Activated CD4-positive, CD25-positive, alpha-beta regulatory T cell (primary cell): ENCODE measurements at places on chromosomes 7 and 10.

GRCh38 chr10:32413513-32413912, 32.4 kb upstream of the CCDC7 start:
- no peak for DNase-seq

GRCh38 chr7:32761451-32762205, 129.9 kb downstream of the KBTBD2 start:
- DNase-seq, result no peak

- DNase-seq, result no peak
Measured at GRCh38 chr7:85095366-85095765, 91.5 kb downstream of the SEMA3D start.

DNA sequence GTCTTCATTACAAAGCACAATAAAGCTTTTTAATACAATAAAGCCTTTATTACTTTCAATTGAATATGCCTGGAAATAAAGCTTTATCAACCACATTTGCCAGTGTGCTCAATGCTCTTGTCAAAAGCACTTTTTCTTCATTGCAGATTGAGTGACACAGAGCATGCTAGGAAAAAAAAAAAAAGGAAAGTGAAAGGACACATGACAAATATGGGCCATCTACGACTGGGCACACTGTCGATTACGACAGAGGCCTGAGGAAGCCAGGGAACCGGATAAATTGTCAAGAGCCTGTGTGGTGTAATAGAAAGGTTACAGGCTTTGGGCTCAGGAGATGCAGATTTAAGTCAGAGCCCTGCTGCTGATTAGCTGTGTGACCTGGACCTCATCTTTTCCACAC, 84.8 kb upstream of the LRGUK start:
- no peak for DNase-seq

- DNase-seq, result no peak
Measured at GRCh38 chr10:93261089-93261488, 187.4 kb downstream of the CYP26A1 start.
